Foreskin melanocyte (primary cell): ENCODE measurements at places on chromosomes 13 and 19.
A peak's percentile ranks its signal among the peaks of the same experiment; 100 is the strongest.

DNA sequence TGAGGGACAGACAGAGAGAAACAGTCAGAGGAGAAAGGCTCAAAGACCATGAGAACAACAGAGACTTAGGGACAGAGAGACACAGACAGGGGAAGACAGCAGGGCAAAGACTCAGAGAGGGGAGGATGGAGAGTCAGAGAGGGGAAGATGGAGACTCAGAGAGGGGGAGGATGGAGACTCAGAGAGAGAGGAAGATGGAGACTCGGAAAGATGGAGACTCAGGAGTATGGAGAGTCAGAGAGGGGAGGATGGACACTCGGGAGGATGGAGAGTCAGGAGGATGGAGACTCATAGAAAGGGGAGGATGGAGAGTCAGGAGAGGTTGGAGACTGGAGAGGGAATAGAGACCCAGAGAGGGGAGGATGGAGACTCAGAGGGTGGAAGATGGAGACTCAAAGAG, 689 bp downstream of the SPACA6 start:
- DNase-seq, result no peak

GRCh38 chr19:12652219-12652618, 14.3 kb downstream of the MAN2B1 start:
- no peak for DNase-seq

GRCh38 chr13:25654322-25654721, 282.5 kb downstream of the ATP8A2 start:
- no peak for DNase-seq

DNA sequence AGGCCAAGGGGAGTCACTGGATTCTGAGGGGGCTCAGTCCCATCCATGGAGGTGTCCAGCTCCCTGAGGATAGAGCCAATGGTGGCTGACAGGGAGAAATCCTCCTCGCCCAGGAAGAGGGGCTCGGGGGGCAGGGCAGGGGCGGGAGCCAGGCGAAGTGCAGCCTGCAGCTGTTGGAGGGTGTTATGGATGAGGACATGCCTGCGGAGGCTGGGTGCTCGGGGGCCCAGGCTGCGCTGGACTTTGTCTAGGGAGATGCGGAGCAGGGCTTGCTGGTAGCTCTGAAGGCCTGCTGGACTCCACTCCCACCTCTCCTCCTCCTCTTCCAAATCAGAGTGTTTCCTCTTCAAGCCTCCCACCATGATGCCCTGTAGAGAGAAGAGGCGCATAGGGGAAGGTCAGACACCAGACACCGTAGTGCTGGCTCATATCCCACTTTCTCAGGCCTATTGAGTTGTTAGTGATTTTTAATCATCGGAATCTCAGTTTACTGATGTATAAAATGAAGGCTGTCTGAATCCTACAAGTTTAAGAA, 2.3 kb downstream of the SERTAD3 start:
- DNase-seq, result no peak

- no peak for DNase-seq
Measured at GRCh38 chr13:27341616-27342015, 71.0 kb downstream of the RASL11A start.

DNA sequence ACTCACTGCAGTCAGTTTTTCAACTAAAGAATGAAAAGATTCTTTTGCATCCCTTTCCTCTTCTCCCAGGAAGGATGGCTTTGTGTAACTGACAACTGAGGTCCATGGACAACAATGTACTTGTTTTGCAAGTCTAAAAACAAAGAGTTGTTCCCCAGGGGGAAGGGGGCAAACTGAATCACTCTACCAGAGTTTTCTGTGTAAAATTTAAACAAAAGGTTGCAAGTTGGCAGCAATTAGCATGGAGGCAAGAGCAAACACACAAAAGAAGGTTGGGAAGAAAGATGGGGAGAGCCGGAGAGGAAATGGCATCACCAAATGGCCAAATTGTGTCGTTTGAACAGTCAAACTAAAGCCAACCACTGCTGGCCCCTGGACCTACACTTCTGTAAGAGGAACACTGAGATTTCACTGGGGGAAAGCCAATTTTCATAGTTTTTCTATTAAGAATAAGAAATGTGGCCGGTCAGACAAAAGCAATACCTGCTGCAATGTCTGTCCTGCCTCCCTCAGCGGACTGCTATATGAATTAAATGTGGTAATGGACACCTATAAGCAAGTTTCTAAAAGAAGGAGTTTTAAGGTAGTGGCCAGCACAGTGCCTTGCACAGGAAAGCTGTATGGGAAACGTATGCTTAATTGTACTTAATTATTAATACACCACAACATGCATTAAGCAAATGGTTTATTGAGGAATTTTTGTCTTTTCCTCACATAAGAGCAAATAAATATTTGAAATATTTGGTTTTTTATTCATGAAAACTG, 16.1 kb upstream of the SACS start:
- DNase-seq, result no peak

DNA sequence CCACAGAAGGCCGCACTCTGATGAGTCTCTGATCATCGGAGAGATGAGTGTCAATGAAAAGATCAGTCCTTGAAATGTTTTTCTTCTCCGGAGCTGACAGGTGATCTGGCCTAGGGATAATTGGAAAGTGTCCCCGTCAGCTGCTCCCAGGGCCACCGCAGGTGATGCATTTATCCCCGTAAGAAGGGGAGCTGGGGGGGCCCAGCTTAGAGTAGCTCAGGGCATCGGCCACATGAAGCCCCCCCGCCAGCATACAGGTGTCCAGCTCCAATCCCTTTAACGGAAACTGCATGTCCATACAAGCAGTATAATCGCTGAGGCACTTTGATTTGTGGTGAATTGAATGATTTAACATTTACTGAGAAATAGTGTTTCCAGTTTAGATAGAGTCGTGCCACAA, 27.7 kb downstream of the ATP4B start:
- DNase-seq, result no peak

DNA sequence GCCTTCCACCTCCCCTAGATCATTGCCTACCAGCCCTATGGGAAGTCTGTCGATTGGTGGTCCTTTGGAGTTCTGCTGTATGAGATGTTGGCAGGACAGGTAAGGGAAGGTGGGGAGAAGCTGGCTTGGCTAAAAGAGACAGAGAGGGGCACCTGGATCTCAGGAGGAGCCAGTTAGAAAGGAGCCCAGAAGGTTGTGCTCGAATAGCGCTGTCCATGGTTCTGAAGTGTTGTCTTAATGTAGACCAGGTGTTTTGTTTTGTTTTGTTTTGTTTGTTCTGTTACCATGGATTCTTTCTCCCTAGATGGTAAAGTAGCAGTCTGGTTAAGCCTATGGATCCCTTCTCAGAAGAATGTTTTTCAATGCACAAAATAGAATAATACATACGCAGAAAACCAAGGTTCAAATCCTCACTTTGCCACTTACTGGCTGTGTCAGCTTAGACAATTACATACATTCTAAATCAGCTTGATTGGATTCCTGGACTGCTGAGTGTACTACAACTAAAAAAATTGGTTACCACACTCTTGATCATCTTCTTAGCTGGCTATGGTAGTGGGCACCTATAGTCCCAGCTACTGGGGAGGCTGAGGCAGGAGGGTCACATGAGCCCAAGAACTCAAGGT, 5.9 kb upstream of the CACNG7 start:
- DNase-seq, result no peak

GRCh38 chr19:51735759-51736449, 12.1 kb upstream of the HAS1 start:
- DNase-seq, result no peak

GRCh38 chr19:56748378-56748777, 76.8 kb upstream of the ZNF835 start:
- DNase-seq, result no peak

GRCh38 chr19:31214086-31214485, 135.2 kb downstream of the TSHZ3 start:
- DNase-seq, result peak; percentile 86

DNA sequence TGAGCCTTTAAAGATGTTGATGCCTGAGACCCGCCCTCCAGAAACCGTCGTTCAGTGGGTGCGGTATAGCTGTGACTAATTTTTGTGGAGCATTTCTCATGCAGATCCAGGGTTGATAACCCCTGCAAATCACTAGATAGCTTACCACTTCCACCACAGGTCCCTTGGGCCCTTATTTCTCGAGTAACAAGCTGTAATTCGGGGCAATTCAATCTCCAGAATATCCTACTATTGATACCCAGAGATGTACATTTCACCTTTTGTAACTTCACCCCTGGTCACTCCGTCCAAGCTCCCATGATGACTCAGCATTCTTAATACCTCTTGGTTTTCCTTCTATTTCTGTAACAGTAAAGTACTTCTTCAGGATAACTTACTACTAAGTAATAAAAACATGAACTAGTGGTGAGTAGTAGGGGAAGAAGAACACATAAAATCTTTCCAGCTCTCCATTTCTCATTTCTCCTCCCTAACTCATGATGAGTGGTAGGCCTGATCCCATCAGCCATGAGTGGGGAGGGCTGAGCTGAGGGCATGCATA, 71.9 kb upstream of the UBL3 start:
- no peak for DNase-seq

- no peak for DNase-seq
Measured at GRCh38 chr13:66703597-66703996, 526.5 kb downstream of the PCDH9 start.

GRCh38 chr19:39969266-39969665, 1.7 kb upstream of the PSMC4 start:
- no peak for DNase-seq

GRCh38 chr13:31846961-31847752, 107.8 kb downstream of the RXFP2 start:
- no peak for DNase-seq

- DNase-seq, result no peak
Measured at GRCh38 chr19:33339016-33339984, 34.2 kb upstream of the CEBPG start.

GRCh38 chr13:110318920-110319319, 11.8 kb downstream of the COL4A2 start:
- no peak for DNase-seq
